ENCODE measurements at places on chromosomes 4 and X.
A peak's percentile ranks its signal among the peaks of the same experiment; 100 is the strongest.

DNA sequence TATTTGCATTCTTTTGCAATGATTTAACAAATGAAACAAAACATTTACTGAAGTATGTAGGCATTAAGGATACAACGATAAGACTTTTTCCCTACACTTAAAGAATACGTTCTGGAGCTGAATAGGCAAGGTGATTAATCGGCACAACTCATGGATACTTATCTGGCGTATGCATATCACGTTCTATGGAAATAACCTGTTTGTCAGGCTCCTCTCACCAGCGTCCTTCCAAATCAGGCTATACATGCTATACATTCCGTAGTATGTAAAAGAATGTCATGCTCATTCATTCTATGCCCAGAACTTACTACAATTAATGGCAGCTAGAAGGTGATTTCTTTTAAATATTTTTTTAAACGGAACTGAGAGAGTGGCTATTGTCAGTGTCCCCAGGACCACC lies 25.6 kb upstream of the TCEANC start:
- no peak for DNase-seq

- no peak for DNase-seq
These were observed 52.4 kb downstream of the GAK start for GRCh38 chr4:879729-880077.

DNA sequence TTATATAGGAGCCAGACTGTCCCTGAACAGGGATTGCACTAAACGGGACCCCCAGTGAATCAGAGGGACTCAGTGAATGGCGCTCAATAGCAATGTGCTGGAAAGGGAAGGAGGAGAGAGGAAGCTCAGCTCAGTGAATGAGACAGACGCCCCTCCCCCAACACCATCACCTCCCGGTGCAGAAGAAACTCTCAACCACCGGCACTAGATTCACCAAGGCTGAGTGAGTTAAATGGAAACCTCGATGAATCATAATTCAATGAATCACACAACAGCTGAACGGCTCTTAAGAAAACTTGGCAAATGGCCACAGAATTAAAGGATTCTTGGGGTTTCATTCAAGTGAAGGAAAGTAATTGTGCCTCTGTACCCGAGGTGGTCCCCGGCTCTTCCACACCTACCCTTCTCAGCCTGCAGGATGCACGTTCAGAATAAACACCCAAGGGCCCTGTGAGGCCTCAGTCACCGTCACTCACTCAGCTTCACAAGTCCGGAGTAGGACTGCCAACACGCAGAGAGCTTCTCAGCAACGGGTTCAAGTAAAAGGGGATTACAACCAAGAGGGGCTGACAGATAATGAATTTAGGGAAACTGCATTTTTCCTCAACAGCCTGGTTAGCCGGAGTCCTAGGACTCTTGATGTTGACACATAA lies 29.3 kb downstream of the CRMP1 start:
- peak; percentile 83 for DNase-seq

DNA sequence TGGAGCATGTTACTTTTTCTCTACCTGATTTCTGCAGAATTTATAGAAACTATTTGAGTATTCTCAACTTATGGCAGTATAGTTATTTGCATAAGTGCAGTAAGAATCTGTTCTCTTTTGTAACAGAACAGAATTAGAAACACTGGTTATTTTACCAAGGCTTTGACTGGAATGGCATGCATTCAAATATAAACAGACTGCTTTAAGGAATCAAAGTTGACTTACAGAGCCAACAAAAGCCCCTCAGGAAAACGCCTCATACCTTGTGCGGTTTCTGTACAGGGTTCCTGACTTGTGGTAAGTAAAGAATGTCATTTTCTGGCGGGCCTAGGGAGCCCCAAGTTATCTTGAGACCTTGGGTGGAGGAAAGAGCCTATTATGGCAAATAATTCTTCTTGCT lies 97.1 kb downstream of the GPR143 start:
- peak; percentile 31 for DNase-seq

DNA sequence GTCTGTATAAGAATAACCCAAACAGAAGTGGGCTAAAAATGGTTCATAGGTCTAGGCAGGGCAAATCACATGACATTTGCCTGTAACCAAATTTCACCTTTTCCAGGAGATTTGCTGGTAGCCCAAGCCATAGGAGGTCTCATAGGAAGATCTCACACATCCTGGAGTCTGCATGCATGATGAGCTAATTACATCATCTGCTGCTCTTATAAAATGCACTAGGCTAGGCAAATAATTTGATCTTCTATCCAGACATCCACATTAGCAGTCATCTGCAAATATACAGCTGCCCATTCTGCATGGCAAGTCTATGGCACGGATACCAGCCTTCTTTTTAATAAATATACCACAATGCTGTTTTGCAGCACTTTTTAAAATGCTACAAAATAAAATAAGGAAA lies 87.2 kb downstream of the MAPK10 start:
- no peak for DNase-seq

GRCh38 chrX:111567542-111568255 lies 56.3 kb downstream of the SERTM2 start:
- no peak for DNase-seq

DNA sequence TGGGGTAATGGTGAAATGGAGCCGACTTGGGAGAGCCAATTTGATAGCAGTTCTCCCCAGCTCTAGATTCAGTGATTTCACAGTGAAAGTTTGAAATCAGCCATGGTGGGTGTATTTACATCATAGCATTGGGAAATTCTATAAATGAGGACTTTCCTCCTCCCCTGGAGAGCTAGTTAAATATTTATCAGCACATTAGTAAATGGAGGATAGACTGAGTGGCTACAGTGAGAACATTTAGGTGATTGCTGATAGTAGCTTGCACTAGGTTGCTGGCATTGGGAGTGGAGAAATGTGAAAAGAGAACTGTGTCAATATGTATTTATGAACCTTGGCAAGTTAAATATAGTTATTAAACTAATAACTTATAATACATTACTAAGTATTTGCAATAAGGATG lies 347.3 kb downstream of the CCSER1 start:
- no peak for DNase-seq

DNA sequence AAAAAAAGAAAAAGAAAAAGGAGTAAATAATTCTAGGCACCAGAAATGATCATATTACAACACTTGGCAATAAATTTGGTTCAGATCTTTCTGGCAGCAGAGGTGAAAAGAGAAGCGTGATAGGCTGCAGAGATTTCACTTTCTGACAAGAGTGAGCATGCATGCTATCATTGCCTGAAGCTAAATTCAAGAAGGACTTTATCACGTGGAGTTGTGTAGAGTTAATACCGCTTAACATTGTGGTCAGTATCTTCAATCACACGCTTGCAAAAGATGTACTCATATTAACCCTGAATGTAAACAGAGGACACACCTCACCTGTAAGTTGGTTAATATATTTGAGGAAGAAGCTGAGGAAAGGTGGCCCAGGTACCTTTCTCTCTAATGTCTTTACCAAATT lies 31.4 kb upstream of the RBPJ start:
- no peak for DNase-seq

DNA sequence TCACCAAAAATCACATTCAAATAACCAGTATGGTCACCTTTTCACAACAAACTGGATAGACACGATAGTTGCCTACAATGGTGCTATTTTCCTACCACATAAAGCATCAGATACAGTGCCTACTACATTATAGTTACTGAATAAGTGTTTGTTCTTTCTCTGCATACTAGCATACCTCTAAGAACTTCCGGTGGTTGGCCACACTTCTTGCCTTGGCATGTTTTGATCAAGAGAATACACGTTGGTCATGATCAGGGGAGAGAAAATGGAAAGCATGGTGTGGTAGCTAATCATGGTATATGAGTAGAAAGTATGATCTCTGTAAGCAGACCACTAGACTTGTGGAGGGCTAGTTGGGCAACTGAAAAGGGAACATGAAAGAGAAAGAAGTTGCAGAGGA lies 322.8 kb upstream of the DIAPH2 start:
- DNase-seq = no peak

GRCh38 chr4:16000708-16001483 lies 37.9 kb upstream of the FGFBP2 start:
- DNase-seq = no peak

DNA sequence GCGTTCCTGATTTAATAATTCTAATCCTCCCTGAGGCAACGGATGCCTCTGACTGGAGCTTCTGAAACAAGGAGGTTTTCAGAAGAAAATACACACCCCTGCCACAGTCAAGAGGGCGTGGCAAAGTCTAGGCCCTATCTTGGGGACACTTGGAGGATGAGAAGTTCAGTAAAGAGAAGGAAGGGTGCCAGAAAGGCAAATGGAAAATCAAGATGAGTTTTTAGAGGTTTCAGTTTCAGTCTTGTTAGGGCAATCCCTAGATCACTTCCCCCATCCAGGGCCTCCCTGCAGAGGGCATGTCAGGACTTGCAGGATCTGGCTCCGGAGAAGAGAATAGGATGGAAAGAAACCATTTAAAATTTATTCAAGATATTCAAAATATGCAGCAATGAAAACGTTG lies 28.5 kb upstream of the FGF2 start:
- DNase-seq = peak; percentile 88

DNA sequence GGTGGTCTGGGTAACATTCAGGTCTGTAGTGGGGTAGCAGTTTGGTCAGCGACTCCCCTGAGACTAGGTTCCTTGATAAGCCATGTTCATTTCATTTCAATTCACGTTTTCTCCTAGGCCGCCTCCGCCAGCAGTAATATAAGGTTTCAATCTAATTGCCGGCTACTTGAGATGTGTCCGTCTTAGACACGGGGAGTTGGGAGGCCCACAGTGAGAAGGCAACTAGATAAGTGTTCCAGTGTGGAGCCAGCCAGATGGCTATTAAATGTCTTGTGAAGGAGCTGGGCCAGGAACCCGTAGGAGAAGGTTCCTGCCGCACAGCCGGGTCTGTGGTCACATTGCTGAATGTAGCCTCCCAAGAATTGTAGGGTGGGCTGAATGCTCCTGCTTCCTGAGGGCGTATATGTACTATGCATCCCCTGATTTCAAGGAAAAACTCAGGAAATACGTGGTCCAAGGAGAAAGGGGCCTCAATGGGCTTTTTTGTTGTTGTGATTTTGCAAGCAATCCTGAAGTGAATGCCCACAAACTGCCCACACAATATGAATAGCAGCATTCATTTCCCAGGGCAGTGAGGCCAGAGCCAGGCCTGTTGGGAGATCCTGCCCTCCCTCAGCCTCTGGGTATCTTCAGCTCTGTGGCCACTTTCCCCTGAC lies 220.6 kb upstream of the RPL34 start:
- no peak for DNase-seq

DNA sequence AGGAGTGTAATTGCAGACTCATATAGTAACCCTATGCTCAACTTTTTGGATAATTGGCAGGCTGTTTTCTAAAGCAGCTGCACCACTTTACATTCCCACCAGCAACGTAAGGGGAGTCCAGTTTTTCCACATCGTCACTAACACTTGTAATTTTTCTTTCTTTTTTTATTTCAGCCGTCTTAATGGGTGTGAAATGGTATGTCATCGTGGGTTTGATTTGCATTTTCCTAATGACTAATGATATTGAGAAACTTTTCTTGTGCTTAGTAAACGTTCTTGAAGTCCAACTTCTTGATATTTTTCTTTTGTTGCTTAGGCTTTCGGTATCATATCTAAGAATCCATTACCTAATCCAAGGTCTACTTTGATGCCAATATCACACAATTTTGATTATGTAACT lies 95.3 kb upstream of the IL1RAPL1 start:
- no peak for DNase-seq

DNA sequence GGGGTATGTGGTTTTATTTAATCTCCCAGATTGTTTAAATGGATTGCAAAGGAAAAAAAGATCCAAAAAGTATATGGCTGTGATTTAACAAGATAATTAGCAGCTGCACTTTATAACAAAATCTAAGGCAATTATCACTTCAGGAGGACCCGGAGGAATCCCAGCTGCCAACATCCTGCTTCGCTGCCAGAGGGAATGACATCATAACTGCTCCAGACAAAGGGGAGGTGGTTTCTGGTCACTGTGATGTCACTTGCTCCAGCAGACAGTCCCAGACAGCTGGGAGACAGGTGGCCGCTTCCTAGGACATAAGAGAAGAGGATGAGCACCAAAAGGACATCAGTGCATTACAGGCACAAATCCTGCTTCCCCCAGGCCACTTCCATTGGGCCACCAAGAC lies 371.0 kb downstream of the BCOR start:
- no peak for DNase-seq

DNA sequence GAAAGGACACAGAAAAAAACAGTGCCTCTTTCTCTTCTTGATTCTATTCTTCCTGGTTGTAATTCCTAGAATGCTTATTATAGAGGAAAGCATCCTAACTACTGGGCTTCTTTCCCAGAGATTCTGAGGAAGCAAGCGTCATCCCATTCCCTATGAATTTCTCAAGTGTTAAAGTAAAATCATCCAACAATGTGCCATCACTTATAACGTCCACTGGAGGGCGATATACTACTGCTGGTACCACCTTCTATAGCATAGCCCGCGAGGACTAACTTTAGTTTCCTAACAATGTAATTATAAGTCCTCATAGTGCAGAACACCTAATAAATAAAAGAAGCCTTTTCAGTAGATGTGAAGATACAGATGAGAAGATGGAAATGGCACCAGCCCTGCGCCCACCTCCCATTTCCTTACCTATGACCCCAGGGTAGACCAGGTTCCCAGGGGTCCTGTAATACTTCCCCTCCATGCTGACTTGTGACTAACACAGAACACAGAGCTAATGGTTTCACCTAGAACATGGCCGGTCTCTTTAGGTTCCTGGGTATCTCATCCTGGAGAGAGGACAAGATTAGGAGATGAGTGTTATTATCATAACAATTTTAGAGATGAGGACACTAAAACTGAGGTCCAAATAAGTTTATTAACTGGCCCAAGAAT lies 4.2 kb downstream of the CENPVL3 start:
- DNase-seq = peak; percentile 14

- no peak for DNase-seq
These were observed 1.6 kb downstream of the RNF150 start for GRCh38 chr4:141131723-141132071.

- DNase-seq = no peak
These were observed 181.4 kb upstream of the HCCS start for GRCh38 chrX:10929747-10930146.

GRCh38 chr4:8266508-8266907 lies 3.0 kb upstream of the HTRA3 start:
- DNase-seq = no peak

DNA sequence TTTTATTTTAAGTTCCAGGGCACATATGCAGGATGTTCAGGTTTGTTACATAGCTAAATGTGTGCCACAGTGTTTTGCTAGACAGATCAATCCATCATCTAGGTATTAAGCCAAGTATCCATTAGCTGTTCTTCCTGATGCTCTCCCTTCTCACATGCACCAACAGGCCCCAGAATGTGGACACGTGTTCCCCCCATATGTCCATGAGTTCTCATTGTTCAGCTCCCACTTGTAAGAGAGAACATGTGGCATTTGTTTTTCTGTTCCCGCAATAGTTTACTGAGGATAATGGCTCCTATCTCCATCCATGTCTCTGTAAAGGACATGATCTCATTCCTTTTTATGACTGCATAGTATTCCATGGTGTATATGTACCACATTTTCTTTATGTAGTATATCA lies 374.8 kb upstream of the FAT1 start:
- no peak for DNase-seq

GRCh38 chrX:13692771-13693231 lies 3.9 kb downstream of the RAB9A start:
- DNase-seq = no peak
